ENCODE measurements at places on chromosomes 7 and 10.

DNA sequence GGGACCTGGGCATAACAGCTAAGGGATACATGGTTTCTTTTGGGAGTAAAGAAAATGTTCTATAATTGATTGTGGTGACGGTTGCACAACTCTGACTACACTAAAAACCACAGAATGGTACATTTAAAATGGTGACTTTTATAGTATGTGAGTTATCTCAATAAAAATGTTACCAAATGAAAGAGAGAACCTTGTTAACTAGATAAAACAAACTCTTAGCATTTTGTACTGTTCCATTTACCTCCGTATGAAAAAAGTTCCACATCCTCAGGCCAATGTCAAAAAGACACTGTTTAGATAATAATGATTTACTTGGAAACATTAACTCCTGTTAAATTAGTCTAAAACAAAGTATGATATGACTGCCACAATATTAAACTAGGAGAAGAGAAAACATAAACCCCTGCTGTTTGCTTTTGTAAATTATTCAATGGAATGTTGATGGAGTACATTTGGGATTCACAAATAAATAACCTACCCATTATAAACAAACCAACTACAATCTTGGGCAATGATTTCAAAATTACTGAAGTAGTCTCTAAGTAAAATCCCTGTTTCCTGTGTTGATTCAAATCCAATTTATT lies 60.7 kb downstream of the SMURF1 start:
- DNase-seq = no peak

- no peak for DNase-seq
These were observed 150.3 kb downstream of the AUTS2 start for GRCh38 chr7:69748530-69748929.

DNA sequence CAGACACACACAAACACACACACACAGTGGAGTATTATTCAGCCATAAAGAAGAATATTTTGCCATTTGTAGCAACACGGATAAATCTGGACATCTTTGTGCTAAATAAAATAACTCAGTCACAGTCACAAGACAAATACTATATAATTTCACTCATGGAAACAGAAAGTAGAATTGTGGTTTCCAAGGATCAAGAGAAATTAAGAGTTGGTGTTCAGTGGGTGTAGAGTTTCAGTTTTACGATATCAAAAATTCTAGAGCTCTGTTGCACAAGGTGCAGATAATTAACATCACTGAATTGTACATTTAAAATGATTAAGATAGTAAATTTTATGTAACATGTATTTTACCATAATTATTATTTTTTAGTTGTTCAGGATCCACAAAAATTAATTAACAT lies 1235.0 kb downstream of the XPNPEP1 start:
- no peak for DNase-seq

GRCh38 chr7:50631639-50632038 lies 66.4 kb upstream of the DDC start:
- DNase-seq = no peak

- DNase-seq = no peak
These were observed 90.1 kb downstream of the FAM171A1 start for GRCh38 chr10:15280974-15281373.

DNA sequence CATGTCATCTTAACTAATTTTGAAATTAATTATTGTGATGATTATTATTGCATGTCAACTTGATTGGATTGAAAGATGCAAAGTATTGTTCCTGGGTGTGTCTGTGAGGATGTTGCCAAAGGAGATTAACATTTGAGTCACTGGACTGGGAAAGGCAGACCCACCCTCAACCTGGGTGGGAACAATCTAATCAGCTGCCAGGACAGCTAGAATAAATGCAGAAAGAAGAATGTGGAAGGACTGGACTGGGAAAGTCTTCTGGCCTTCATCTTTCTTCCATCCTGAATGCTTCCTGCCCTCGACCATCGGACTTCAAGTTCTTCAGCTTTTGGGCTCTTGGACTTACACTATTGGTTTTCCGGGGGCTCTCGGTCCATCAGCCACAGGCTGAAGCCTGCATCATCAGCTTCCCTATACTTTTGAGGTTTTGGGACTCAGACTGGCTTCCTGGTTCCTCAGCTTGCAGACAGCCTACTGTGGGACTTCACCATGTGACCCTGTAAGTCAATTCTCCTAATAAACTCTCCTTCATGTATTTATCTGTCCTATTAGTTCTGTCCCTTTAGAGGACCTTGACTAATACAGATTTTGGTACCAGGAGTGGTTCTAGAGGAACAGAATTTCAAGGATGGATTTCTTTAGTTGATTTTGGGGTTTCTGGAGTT lies 959.8 kb downstream of the ANKRD7 start:
- DNase-seq = no peak

GRCh38 chr10:103038570-103038969 lies 120.5 kb downstream of the CNNM2 start:
- no peak for DNase-seq

- no peak for DNase-seq
These were observed 309.4 kb downstream of the AUTS2 start for GRCh38 chr7:69907720-69908119.

- DNase-seq = no peak
These were observed 36.7 kb downstream of the NKX2-3 start for GRCh38 chr10:99569253-99569939.

GRCh38 chr7:54827734-54828133 lies 68.7 kb upstream of the SEC61G start:
- no peak for DNase-seq
